CD4-positive, alpha-beta T cell (primary cell): ENCODE measurements at places on chromosomes 2 and 18. TPM values are rescaled to one million over a fixed set of nuclear protein-coding genes. Genes with fewer than 3 reads are reported as not detected.

ZNF804A gene
- total RNA-seq: not detected

FBXO15 gene
- total RNA-seq: 1.0 TPM

HOXD12 gene
- not detected for total RNA-seq

CKAP2L gene
- 0.08 TPM for total RNA-seq

TRIM43 gene
- total RNA-seq: not detected

TMEM198 gene
- total RNA-seq: 0.47 TPM

GREB1 gene
- 0.31 TPM for total RNA-seq

CIB4 gene
- not detected for total RNA-seq

C2orf80 gene
- total RNA-seq: not detected

REG1B gene
- total RNA-seq: not detected

MPP4 gene
- total RNA-seq: not detected

GATA6 gene
- total RNA-seq: 0.08 TPM

DNA sequence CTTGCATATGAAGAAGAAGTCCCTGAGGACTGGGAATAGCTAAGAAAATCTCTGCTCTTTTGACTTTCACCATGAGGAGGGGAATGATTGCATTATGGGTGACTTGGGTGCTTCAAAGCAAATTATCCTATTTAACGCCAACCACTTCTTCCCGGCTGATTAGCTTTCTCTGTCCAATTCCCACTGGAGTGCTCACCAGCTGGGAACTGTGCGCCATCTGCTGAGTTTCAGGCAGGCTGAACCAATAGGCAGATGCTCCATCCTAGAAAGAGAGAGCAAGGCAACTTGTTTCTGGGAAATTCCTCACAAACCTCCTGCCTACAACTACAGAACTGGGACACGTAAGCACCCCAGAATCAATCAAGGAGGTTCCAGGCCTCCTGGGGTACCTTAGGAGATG is 49.4 kb downstream of the POLE4 start:
- no peaks in the 10 kb centered on the region for H3K27me3 ChIP-seq
- H3K4me3 ChIP-seq: no peak overlapping the region
- H3K4me1 ChIP-seq: no peaks in the 10 kb centered on the region

DNA sequence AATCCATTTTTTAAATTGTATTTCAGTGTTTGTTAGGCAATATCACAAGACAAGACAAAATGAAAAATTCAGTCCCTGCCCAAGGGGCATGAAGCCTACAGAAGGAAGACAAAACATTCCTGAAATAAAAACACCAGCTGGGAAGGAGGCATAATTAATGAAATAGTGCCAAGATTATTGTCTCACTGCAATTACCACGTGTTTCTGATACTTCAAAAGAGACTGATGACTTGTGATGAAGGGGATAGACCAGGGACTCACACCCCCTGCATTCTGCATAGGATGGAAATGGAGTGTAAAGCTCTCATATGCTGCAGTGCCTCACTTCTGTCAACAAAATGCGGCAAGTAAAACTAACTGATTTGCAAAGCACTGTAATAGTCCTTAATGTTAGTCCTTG is 178.1 kb downstream of the BARD1 start:
- H3K27me3 ChIP-seq: no peaks in the 10 kb centered on the region
- no peak overlapping the region for H3K4me3 ChIP-seq
- no peaks in the 10 kb centered on the region for H3K36me3 ChIP-seq
- H3K27ac ChIP-seq: no peak overlapping the region
- H3K4me1 ChIP-seq: no peaks in the 10 kb centered on the region

GRCh38 chr2:235286622-235287374 is 207.0 kb upstream of the AGAP1 start:
- H3K4me3 ChIP-seq: no peak overlapping the region
- H3K27ac ChIP-seq: no peak overlapping the region
- DNase-seq: no peak
- peaks cover 9% of the 10 kb centered on the region for H3K27me3 ChIP-seq
- H3K4me1 ChIP-seq: no peaks in the 10 kb centered on the region

GRCh38 chr2:119490106-119490505 is 34.2 kb downstream of the SCTR start:
- DNase-seq: no peak
- H3K27me3 ChIP-seq: peaks cover 4% of the 10 kb centered on the region
- H3K4me1 ChIP-seq: no peaks in the 10 kb centered on the region
- H3K4me3 ChIP-seq: no peak overlapping the region
- no peaks in the 10 kb centered on the region for H3K36me3 ChIP-seq

DNA sequence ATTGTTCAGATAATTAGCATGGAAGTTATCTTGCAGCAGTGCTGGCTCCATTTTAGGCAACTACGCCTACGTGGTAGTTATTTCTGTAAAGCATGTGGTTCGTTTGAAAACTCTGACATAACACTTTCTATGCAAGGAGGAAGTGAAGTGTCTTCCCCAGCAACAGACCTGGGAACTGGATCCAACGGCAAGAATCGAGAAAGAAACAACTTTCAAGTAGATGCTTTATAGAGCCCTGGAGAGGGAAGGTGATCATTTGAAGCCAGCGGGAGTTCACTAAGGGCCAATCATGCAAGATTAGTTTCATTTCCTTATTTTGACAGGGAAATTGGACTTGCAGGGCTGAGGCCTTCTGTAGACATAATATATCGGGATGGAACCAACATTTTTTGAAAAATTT is 218.3 kb downstream of the ACKR3 start:
- H3K4me3 ChIP-seq: no peak overlapping the region
- peaks cover 13% of the 10 kb centered on the region for H3K27me3 ChIP-seq
- no peaks in the 10 kb centered on the region for H3K4me1 ChIP-seq
- DNase-seq: no peak
- H3K27ac ChIP-seq: no peak overlapping the region

- DNase-seq: no peak
- no peaks in the 10 kb centered on the region for H3K36me3 ChIP-seq
- H3K27me3 ChIP-seq: no peaks in the 10 kb centered on the region
- H3K4me3 ChIP-seq: no peak overlapping the region
- no peak overlapping the region for H3K27ac ChIP-seq
Measured at GRCh38 chr2:162992828-162993227, 154.3 kb upstream of the KCNH7 start.

GRCh38 chr18:63218472-63218871 is 101.1 kb downstream of the BCL2 start:
- no peak overlapping the region for H3K4me3 ChIP-seq
- H3K27me3 ChIP-seq: no peaks in the 10 kb centered on the region
- no peak overlapping the region for H3K27ac ChIP-seq
- DNase-seq: no peak

- peaks cover 4% of the 10 kb centered on the region for H3K27me3 ChIP-seq
- no peaks in the 10 kb centered on the region for H3K36me3 ChIP-seq
- H3K27ac ChIP-seq: no peak overlapping the region
Measured at GRCh38 chr2:10933700-10934225, 22.0 kb downstream of the KCNF1 start.

DNA sequence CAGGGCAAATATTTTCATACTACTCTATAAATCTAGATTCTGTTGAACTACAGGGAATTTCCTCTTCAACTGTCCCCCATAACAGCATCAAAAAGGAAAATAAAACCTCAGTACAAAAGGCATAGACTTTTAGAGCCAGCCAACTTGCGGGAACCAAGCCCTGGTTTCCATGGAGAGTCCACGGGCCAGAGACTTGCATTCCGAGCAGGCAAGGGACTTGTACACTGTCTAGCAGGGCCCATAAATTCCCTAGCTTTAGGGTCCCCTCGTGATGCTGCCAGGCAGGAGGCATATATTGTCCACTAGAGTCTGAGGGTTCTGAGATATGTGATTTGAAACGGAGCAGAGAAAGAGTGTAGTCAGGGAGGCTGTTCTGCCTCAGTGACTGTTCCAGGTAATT is 153.1 kb upstream of the SLC14A2 start:
- no peaks in the 10 kb centered on the region for H3K36me3 ChIP-seq
- no peaks in the 10 kb centered on the region for H3K4me1 ChIP-seq
- no peak for DNase-seq
- no peak overlapping the region for H3K4me3 ChIP-seq

- H3K27me3 ChIP-seq: no peaks in the 10 kb centered on the region
- no peaks in the 10 kb centered on the region for H3K36me3 ChIP-seq
- no peak overlapping the region for H3K4me3 ChIP-seq
- no peak overlapping the region for H3K27ac ChIP-seq
Measured at GRCh38 chr2:95009412-95009811, 16.1 kb upstream of the MAL start.

DNA sequence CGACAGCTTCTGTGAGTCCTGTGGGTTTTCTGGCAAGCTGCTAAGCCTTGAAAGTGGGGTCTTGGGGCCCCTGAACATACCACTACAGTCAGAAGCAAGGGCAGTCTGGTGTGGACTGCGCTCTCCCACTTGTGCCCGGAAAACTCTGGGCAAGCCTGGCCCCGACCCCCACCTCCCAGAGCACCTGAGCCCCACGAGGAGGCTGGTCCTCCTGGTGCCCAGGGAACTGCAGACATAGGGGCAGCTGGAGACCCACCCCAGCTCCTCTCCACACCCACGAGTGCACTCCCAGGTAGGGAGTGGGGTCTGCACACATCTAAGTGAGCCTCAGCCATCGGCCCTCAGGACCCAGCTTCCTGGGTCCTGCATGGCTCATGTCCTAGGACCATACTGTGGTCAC is 16.2 kb upstream of the GPC1 start:
- H3K27ac ChIP-seq: no peak overlapping the region
- no peaks in the 10 kb centered on the region for H3K27me3 ChIP-seq
- no peaks in the 10 kb centered on the region for H3K4me1 ChIP-seq

- H3K27me3 ChIP-seq: no peaks in the 10 kb centered on the region
- no peak overlapping the region for H3K27ac ChIP-seq
- DNase-seq: no peak
- no peaks in the 10 kb centered on the region for H3K4me1 ChIP-seq
Measured at GRCh38 chr2:142865924-142866323, 11.5 kb upstream of the KYNU start.

DNA sequence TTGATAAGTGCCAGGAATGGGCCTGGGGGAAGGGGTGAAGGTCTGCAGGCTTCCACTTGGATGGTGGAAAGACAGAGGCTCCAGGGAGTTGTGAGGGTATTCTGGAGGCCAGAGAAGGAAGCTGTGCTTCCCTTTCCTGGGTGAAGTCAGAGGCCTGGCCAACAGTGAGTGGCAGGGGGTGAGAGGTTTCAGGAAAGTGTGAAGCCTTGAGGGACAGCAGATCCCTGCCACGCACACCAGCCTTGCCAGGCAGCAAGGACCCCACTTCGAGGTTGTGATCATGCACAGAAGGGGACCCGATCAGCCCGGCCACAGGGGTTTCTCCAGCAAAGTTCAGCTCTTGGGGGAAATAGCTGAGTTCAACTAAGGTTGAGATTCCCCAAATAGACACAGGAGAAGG is 66.5 kb downstream of the SMAD7 start:
- peaks cover 2% of the 10 kb centered on the region for H3K4me1 ChIP-seq
- H3K27ac ChIP-seq: no peak overlapping the region
- no peaks in the 10 kb centered on the region for H3K36me3 ChIP-seq

GRCh38 chr2:25340181-25340921 is 1.4 kb downstream of the DNMT3A start:
- peak overlapping the region; percentile 44 for H3K4me3 ChIP-seq
- no peak overlapping the region for H3K27ac ChIP-seq
- no peaks in the 10 kb centered on the region for H3K36me3 ChIP-seq
- H3K4me1 ChIP-seq: peaks cover 59% of the 10 kb centered on the region

- no peak for DNase-seq
- peaks cover 7% of the 10 kb centered on the region for H3K4me1 ChIP-seq
- H3K27ac ChIP-seq: no peak overlapping the region
- H3K4me3 ChIP-seq: no peak overlapping the region
Measured at GRCh38 chr2:70344195-70344594, 42.3 kb upstream of the FAM136A start.

DNA sequence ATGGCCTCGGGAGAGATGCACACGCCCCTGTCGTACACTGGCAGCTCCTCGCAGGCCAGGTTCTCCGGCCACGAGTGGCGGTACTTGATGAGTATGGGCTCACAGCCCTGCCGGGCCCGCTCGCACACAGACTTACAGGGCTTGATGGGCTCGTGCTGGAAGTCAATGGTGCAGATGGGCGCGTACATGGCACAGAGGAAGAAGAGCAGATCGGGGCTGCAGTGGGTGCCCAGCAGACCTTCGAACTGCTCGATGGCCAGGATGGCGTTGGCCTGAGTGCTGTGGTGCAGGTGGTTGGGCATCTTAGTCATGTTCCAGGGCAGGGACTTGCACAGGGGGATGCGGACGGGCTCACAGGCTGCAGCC is 359 bp downstream of the FRZB start:
- no peaks in the 10 kb centered on the region for H3K36me3 ChIP-seq
- peaks cover 38% of the 10 kb centered on the region for H3K27me3 ChIP-seq
- DNase-seq: peak; percentile 4
- peaks cover 15% of the 10 kb centered on the region for H3K4me1 ChIP-seq
- H3K27ac ChIP-seq: no peak overlapping the region

DNA sequence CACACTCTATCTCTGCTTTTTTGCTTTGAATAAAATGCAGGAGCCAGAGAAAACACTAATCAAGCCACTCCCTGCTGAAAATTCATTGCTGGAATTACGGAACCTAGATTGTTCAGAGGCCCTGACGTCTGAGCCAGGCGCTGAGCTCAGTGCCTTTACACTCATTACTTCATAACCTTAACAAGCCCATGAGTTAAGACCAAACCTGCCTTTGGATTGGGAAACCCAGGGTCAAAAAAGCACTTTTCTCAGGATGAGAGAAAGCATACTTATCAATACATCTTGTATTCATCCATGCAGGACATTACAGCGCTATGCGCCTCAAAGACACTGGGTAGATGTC is 762 bp downstream of the INO80C start:
- peaks cover 17% of the 10 kb centered on the region for H3K4me1 ChIP-seq
- DNase-seq: no peak
- H3K4me3 ChIP-seq: peak overlapping the region; percentile 85
- H3K36me3 ChIP-seq: no peaks in the 10 kb centered on the region

- H3K36me3 ChIP-seq: no peaks in the 10 kb centered on the region
- H3K27me3 ChIP-seq: no peaks in the 10 kb centered on the region
- peaks cover 11% of the 10 kb centered on the region for H3K4me1 ChIP-seq
- no peak for DNase-seq
Measured at GRCh38 chr2:128324897-128325410, 6.3 kb upstream of the HS6ST1 start.

DNA sequence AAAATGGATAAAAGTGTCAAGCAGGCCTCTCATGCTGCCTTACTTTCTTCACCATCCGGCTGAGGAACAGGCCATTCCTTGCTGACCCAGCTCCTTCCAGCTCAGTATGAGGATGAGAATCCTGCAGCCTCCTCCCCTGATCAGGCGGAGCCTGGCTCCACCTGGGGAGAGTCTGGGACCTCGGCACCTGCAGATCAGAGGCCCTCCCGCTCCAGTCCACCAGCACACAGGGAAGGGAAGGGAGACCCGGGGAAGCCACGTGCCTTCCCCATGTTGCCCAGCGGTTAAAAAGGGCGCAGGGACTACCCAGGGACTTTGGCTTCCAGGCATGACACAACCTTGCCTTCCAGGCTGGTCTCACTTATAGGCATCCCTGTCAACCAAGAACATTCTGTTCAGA is 172.0 kb downstream of the NDUFA10 start:
- no peaks in the 10 kb centered on the region for H3K36me3 ChIP-seq
- no peak overlapping the region for H3K4me3 ChIP-seq
- no peaks in the 10 kb centered on the region for H3K4me1 ChIP-seq

- no peak overlapping the region for H3K27ac ChIP-seq
- H3K4me3 ChIP-seq: no peak overlapping the region
- H3K36me3 ChIP-seq: no peaks in the 10 kb centered on the region
- no peak for DNase-seq
Measured at GRCh38 chr18:45653090-45653489, 37.8 kb downstream of the SLC14A2 start.

- peaks cover 6% of the 10 kb centered on the region for H3K4me1 ChIP-seq
- no peak overlapping the region for H3K4me3 ChIP-seq
- no peak for DNase-seq
- H3K27ac ChIP-seq: no peak overlapping the region
- no peaks in the 10 kb centered on the region for H3K36me3 ChIP-seq
Measured at GRCh38 chr18:48217258-48218250, 191.6 kb downstream of the ZBTB7C start.
